Kidney glomerular epithelial cell (primary cell): ENCODE measurements at places on chromosomes 3 and 15.

DNA sequence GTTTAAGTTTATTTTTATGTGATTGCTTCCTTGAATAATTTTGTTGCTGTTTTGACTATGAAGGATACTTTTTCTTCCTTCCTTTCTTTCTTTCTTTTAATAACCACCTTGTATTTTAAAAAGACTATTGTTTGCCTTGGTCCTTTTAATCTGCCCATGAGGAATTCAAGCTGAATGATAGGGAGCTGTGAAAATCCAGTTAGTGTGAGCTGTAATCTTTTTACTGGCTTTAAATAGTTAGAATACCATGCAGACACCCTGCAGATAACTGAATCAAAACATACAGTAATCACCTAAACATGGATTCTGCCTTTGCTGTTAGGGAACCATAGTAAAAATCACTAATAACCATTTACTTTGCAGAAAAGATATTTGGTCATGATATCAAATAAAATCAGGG, 110.7 kb downstream of the RSRC1 start:
- no peak for DNase-seq

- no peak for DNase-seq
Observed at GRCh38 chr15:74977599-74977998, 17.8 kb upstream of the SCAMP5 start.

DNA sequence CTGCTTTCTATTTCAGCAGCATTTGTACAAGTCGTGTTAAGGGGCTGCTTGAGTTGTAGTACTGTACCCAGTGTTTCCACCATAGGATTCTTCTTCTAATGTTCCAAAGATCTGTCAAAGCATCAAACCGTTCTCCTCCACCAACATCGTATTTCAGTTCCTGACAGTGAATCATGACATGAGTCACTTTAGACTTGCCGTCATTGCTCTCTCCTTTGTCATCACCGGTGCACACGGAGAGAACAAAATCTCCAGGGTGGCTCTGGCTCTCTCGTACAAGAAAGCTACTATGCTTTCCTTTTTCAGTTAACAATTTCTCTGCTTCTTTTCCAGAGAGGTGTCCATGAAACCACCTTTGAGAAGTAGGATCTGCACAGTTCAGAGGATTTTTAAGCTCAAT, 270.9 kb upstream of the CCDC54 start:
- no peak for DNase-seq

DNA sequence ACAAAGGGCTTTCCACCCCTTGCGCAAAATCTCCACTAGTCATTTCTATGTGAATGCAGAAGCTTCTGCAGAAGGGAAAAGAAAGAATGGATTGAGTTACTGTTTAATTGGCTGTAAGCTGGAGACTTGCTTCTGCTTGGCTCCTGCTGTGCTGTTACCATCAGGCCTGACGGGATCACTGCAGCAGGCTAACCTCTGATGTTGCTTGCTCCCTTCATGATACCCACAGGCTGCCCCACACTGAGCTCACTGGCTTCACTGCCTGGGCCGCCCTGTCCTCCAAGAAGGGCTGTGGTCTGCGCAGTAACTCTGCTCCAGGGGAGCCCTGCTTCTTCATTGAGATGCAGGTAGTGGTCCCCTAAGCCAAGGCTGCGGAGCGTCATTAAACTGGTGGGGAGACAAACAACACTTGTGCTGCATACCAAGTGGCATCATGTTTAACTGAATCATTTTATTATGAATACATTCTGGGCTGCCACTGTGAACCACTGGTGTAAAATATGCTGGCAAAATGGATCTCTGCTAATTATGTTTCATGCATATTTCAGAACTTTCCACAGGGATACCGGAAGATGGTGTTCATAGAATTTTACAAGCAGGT, 78.6 kb downstream of the WDR49 start:
- DNase-seq: no peak

DNA sequence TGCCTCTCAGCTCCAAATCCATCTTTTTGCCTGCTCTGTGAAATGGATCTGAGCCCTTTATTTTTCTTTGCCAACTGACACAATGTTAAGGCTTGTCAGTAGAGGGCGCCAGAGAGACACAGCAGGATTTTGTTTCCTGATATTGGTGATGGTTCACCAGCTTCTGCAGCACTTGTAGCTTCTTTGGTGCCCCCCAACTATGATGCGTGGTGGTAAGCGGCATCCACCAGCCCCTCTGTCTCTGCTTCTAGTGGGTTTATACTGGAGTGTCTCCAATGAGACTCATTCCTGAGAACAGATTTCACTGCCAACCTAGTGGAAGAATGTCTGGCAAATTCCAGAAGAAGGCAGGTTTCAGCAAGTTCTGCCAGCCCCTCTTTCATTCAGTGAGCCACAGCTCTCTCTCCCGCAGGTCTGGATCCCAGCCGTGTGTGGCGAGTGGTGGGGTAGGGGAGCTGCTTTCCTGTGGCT, 471.9 kb upstream of the FRG2C start:
- peak; percentile 26 for DNase-seq

DNA sequence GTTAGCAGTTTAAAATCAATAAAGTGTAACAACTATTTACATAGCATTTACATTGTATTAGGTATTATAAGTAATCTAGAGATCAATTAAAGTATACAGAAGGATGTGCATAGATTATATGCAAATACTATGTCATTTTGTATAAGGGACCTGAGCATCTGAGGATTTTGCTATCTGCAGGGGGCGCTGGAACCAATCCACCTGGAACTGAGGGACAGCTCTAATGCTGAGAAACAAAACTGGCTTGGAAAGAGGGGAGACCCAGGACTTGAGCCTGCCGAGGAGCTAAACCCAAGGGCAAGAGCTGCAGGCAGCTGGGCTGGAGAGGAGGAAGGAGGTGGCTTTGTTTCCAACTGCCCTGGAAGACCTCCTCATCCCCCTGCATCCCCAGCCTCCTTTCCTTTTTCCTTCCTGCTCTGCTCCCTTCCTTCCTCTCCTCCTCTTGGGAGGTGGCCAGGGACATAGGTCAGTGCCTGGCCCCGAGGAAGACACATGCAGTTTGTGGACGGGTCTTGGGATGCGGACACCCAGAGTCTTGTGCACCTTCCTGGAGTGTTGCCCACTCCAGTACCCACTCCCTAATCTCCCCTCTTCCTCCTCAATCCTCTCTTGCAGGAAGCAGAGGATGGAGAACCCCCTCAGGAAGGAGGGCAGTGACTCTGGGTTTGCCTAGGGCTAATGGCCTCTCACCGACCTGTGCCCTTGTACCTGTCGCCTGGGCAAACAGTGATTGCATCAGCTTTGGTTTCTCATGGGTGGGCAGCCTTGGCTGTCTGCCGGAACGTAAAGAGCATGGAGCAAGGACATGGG, 825 bp upstream of the RTP3 start:
- DNase-seq: no peak

DNA sequence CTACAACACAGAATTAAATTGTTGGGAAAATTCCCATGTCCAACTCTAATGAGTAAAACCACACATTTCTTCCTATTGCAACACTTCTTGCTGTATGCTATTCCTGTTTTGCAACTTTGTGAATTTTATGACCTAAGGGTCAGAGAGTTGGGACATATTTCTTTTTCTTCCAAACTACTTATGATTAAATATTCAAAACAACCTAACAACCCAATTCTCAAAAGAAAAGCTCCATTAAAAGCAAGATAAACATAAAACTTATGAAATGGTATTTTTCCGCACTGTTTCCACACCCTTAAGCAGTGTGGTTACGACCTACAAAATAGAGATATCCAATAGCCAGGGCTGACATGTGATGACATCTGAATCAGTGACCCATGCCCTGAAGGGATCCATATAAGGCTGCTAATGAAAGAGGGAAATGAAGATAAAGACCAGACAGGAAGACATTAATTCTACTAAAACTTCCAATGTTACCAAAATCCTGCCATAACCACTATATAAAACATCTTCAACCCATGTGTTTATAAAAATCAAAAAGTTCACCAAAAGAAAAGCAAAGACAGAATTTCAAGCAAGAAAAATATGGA, 45.6 kb downstream of the DMXL2 start:
- DNase-seq: no peak

GRCh38 chr15:44738340-44738984, 2.1 kb downstream of the TRIM69 start:
- peak; percentile 22 for DNase-seq

- DNase-seq: no peak
Observed at GRCh38 chr15:62417439-62417838, 252.4 kb upstream of the C2CD4B start.

DNA sequence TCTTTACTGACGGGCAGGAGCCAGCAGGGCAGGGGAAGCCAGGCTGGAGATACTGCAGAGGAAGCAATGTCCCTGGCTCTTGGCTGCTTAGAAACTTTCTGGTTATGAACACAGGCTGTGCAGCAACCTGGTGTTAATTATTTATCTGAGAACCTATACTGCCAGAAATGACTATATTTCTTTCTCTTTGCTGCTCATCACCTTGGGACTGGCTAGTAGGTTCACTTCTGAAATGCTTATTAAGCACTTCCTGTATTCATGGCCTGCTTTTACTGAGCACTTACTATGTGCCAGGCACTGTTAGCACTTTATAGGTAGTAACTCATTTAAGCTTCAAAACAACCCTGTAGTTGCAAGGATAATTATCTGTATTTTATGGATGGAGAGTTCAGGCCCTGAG, 57.6 kb downstream of the RAB11A start:
- no peak for DNase-seq

DNA sequence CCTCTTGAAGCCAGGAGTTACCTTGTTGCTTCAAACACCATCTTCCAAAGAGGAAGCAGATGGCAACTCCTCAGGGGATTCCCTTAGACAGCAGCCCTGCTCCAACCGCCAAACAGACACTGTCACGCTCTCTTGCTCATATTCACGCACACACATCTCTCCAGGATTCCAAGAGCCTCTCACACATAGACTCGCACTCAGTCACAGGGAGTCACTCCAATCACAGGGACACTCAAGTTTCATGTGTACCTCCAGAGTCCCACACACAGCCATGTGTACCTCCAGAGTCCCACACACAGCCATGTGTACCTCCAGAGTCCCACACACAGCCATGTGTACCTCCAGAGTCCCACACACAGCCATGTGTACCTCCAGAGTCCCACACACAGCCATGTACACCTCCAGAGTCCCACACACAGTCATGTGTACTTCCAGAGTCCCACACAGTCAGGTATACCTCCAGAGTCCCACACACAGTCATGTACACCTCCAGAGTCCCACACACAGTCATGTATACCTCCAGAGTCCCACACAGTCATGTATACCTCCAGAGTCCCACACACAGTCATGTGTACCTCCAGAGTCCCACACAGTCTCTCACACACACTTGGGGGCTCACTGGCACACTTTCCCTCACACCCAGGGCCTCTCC, 6.1 kb downstream of the VWA5B2 start:
- no peak for DNase-seq

DNA sequence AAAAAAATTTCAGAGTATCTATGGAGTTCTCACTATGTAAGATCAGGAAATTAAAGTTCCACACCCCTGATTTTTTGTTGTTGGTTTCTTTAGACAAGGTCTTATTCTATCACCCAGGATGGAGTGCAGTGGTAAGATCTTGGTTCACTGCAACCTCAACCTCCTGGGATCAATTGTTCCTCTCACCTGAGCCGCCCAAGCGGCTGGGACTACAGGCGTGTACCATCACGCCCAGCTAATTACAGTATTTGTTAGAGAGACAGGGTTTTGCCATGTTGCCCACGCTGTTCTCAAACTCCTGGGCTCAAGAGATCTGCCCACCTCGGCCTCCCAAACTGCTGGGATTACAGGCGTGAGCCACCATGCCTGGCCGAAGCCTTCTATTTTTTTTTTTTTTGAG, 12.4 kb downstream of the QRICH1 start:
- no peak for DNase-seq
